ENCODE measurements at places on chromosomes 12 and 14.

DNA sequence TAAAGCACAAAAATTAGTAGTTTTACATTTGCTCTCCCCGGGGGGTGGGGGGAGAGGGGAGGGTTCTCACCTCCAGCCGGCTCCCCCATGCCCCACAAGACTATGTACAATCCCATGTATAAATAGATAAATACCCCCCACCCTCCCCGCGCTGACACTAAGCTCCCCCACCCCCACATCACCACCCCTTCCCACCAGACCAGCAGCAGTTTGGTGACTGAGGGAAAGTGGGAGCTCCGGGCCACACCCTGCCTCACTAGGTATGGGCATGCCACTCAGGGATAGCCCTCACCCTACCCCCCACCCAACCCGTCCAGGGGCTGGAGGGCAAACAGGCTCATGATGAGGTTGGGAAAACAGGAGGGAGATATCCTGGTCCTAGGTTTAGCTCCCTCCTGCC is 1.9 kb upstream of the PRKAG1 start:
- no peak for DNase-seq

DNA sequence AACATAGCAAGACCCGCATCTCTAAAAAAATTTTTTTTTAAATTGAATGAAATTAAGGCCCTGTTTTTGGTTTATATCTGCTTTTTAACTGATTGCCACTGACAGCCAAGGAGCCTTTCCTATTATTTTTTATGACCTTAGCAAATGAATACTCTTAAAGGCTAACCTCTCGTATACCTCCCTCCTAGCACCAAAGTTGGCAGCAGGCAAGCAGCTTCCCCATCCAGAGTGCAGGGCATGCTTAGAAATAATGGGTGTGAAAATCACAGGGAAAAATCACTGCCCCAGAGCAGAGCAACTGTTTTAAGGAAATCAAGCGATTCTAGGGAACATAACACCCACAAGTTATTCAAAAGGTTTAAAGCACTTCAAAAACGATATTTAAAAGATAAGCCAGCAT is 20.7 kb downstream of the HAL start:
- DNase-seq: no peak

DNA sequence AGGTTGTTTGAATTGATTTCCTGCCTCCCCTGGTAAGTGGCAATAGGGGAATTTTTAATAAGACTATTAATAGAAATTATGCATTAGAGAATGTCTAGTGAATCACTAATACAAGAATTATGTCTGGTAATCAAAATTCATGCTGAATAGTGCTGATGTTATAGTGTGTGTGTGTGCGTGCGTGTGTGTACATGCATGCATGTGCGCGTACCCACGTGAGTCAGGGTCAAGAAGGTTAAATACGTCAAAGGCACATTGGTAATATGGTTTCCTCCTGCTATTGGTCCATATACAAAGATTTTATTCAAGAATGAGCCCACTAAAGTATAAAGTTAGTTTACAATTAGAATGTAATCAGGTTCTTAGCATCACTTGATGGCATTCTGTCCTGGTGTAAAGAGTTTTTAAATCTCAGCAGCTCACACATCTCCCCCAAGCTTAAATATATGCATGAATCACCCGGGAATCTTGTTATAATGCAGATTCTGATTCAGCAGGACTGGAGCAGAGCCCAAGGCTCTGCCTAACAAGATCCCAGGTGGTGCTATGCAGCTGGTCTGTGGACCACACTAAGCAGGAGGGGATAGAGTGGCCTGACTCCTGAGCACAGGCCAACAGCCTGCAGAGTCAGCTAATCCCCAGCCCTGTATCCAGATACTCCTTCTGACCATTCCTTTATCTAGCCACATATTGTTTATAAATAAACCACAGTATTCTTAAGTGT is 43.9 kb downstream of the TTC9 start:
- DNase-seq: no peak

DNA sequence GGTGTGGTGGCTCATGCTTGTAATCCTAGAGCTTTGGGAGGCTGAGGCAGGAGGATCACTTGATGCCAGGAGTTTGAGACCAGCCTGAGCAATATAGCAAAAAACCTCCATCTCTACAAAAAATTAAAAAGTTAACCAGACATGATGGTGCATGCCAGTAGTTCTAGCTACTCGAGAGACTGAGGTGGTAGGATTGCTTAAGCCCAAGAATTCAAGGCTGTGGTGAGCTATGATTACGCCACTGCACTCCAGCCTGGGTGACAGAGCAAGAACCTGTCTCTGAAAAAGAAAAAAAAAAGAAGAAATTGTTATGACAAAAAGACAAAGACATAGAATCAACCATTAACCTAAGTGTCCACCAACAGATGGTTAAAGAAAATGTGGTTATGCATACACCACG is 2.1 kb upstream of the ATP23 start:
- no peak for DNase-seq

DNA sequence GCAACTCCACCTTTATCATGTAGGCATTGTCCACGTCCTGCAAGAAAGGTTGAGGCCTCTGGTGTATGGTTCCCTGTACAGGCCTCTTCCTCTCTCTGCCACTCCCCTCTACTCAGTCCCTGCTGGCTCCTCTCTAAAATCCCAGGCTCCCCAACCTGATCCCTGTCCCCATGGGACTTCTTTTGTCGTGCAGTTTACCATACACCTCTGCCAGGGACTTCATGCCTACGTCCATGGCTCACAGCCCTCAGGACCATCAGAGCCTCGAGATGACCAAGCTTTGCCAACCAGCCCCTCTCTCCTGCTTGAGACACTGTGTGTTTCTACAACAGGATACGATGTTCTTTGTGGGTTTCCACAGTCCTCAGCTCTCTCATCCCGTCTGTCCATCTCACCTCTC is 2.9 kb downstream of the KRT2 start:
- no peak for DNase-seq

DNA sequence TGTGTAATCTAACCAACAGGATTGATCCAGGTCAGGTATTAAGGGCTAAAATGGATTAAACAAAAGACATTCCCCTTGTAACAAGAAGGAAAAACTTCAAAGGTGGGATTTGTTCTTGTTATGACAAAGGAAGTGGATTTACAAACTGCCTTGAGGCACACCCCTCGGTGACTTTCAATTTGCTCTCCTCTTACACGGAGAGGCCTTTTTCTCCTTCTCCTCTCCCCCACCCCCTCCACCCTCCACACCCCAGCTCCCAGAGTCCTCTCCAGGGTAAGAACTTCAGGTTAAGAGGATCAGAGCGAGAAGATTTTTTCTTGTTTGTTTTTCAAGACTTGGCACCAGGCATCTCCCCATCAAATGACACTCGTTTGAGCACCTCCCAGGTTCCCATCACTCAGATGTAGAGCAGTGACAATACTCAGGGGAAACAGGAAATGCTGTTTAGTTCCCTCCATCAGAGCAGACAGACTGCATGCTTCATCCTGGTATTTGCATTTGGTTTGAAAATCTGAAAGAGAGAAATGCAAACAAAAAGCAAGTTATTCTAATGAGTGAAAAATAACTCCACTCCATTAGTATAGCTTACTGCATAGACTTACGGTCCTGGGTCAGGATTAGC is 77.6 kb upstream of the TMEM260 start:
- no peak for DNase-seq

DNA sequence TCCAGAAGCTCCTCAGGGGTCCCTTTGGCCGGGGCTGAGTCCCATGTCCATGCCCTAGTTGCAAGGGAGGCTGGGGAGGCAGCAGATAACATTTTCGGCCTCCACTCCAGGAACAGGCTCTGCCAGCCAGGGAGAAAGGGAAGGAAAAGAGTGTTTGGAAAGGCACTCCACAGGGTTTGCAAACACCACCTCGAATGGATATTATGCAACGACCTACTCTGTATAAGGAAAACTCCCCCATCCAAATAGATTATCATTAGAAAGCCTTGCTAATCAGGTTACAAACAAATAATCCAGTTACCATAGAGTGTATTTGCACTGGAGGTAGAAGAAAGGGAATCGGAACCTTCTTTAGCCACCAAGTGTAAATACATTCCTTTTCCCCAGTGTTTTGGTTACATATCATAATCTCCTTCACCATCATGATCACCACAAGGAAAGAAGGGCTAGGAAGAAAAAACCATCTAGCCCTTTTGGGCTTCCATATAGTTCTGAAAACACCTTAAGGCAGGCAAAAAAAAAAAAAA is 40.4 kb downstream of the TMCC3 start:
- no peak for DNase-seq

- no peak for DNase-seq
Observed at GRCh38 chr14:70827752-70828151, 18.4 kb upstream of the MAP3K9 start.

- no peak for DNase-seq
Observed at GRCh38 chr12:129028844-129029243, 175.6 kb downstream of the GLT1D1 start.

- no peak for DNase-seq
Observed at GRCh38 chr14:88210426-88210825, 112.6 kb downstream of the KCNK10 start.

GRCh38 chr14:30596935-30597334 is 25.2 kb upstream of the SCFD1 start:
- DNase-seq: no peak
